ENCODE measurements at places on chromosomes 2 and 18.

GRCh38 chr2:203612246-203612645 is 77.1 kb upstream of the RAPH1 start:
- no peak for DNase-seq

DNA sequence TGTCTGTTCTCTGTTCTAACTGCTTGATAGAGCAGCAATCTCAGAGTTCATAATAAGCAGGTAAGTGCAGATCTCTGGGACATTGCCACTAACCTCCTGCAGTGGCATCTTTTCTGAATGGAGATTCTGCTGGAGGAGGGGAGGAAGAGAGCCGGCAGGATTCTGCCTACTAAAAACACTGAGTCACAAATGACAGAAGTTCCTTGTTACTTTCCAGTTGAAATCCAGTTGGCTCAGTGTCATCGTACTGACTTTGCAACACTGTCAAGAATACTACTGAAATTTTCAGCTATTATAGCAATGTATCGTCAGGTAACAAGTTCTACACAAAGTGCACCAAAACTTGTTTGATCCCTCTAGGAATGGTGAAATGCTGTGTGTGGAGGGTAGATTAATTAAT is 79.6 kb upstream of the ST6GAL2 start:
- DNase-seq, result no peak

GRCh38 chr2:12452185-12452584 is 264.6 kb upstream of the TRIB2 start:
- no peak for DNase-seq

DNA sequence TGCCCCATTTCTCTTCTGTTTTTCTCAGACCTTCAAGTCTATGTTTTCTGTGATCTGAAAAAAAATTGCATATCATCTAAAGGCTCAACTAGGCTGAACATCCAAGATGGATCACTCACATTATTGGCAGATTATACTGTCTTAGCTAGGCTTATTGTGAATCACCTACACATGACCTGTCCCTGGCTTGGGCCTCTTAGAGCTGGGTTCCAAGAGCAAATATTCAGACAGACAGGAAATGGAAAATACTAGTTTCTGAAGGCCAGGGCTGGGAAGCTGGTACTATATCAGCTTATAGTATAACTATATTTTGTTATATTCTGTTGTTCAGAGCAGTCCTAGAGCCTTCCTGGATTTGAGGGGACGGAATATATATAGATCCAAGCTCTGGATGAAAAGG is 90.3 kb downstream of the PIK3C3 start:
- no peak for DNase-seq

DNA sequence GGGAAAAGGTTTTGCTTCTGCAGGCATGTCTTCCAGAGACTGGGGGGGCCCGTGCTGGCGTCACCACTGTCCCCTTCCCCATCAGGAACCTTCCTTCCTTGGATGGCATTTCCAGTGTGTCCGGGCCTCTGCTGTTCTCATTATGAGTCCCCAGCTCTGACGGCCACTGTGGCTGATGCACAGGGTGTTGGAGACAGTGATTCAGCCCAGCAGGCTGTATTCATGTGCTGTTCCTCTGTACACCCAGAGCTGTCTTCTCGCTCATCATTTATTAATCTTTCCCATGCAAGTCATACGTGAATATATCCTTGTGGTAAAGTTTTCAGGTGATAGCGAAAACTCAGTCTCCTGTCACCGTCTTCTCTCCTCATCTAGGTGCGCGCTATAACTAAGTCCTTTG is 57.7 kb downstream of the ASAP2 start:
- DNase-seq, result no peak

- no peak for DNase-seq
Measured at GRCh38 chr2:159432610-159433009, 146.1 kb upstream of the WDSUB1 start.

DNA sequence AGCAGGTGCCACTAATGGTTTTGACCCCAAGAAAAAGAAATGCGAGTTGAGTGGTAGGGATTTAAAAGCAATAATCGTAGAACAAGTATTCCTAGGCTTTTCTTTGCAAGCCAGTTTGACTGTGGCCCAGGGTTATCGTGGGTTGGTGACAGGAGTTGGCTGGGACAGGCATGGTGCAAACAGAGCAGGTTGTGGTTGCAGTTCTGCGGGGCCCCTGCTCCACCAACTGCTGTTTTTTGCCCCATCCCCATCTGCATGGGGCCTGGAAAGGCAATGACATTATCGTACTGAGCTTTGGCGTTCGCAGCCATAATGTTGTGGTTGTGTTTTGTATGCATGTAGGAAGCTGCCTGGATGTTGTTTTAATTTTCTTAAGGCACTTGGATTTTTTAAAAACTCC is 274.0 kb downstream of the TSN start:
- DNase-seq, result no peak

GRCh38 chr2:229526951-229527350 is 187.4 kb downstream of the DNER start:
- DNase-seq, result no peak

- DNase-seq, result peak; percentile 27
Measured at GRCh38 chr2:64562148-64562784, 38.1 kb downstream of the AFTPH start.

- DNase-seq, result no peak
Measured at GRCh38 chr2:186572705-186573104, 17.2 kb upstream of the ITGAV start.

- no peak for DNase-seq
Measured at GRCh38 chr2:88838165-88838635, 146.7 kb downstream of the RPIA start.

- DNase-seq, result no peak
Measured at GRCh38 chr18:28781616-28782362, 604.9 kb upstream of the CDH2 start.

GRCh38 chr2:218397463-218397819 is 2.2 kb upstream of the CTDSP1 start:
- DNase-seq, result no peak

DNA sequence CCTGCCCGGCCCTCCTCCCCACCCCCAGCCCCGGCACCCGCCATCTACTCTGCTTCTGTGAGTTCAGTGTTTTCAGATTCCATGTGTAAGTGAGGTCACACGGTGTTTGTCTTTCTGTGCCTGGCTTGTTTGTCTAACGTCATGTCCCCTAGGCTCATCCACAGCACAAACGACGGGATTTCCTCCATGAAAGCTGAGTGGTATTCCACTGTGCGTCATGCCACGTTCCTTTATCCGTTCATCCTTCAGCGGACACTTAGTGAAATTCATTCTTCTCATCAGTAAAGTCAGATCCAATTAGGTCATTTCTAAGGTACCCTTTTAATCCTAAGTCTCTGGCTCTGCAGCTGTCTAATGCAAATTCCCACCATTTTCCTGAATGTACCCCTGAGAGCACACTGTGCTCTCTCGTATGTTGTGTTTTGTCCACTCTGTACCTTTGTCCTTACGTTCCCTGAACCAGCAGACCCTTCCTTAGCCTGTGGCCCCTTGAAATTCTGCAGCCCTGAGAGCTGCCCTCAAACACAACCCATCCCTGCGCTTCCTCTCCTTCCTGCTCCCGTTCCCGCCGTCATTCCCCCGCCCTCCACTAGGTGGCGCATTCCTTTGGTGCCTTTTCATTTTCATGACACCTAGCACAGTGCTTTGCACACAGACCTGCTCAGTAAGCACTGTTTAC is 44.1 kb downstream of the TRAPPC12 start:
- peak; percentile 30 for DNase-seq

- DNase-seq, result no peak
Measured at GRCh38 chr2:183019718-183020442, 18.4 kb downstream of the NCKAP1 start.

DNA sequence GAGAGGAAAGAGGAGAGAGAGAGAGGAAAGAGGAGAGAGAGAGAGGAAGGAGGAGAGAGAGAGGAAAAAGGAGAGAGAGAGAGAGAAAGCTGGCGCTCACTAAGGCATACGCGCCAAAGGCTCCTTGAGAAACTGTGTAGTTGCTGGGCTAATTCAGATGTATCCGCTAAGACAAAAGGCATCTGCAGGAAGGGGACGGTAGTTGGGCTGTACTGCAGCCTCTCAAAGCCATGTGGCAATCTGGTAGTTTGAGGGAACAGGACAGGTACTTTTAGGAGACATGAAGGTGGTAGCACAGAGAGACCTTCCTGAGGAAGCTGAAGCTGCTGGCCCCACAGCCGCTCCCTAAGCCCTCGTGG is 31.6 kb downstream of the THNSL2 start:
- no peak for DNase-seq

- DNase-seq, result no peak
Measured at GRCh38 chr2:22037274-22037673, 913.5 kb downstream of the TDRD15 start.

DNA sequence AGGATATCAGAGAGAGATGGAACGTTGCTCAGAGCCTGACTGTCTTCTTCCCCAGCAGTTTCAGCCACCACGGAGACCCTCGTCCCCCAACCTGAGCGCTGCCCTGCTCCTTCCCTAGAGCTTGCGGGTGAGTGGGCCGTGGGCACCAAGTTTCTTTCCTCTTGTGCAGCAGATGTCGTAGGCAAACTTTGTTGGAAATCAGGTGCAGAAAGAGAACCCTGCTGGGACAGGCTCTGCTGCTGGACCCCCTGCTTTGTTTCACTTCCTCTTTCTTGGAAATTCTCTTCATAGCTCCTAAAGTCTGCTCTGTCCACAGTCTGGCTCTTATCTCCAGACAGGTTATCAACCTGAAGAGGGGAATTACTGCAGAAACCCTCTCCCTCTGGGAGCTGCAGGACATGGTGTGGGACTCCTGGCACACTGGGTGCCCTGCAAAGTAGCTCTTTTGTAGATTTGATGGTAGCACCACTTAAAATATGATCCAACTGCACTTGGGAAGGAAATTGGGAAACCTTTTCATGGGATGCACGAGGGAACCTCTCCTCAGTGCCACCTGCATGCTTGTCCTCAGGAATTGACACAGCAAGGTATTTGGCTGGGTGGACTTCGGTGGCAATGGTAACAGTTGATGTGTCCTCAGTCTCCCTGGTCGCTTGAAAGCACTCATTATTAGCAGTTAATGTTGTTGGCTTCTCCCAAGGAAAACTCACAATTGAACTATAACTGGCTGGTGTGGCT is 92.2 kb downstream of the ALPK2 start:
- no peak for DNase-seq

DNA sequence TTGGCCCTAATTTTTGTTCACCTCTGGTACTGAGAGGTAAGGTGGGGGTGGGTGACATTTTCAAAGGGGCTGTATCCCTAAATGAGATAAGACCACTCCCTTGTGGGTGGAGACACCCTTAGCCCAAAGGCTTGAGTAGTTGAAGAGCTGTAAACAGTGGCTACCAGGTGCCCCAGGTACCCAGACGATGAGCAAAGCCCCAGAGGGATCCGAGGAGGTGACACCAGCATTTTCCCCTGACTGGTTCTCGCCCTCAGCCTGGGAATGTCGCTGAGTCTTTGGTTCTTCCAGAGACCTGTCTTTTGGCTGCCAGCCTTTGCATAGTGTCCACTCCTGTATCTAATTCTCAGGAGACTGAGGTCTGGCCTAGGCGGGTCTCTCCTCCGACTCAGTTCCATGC is 36.5 kb downstream of the RRM2 start:
- DNase-seq, result no peak

- no peak for DNase-seq
Measured at GRCh38 chr2:188146888-188147287, 144.8 kb upstream of the GULP1 start.

GRCh38 chr2:67216103-67216502 is 181.0 kb upstream of the ETAA1 start:
- DNase-seq, result no peak

GRCh38 chr2:17051538-17051937 is 385.9 kb upstream of the CYRIA start:
- DNase-seq, result no peak

GRCh38 chr2:91839904-91840868 is 3031.0 kb upstream of the TEKT4 start:
- no peak for DNase-seq

- DNase-seq, result no peak
Measured at GRCh38 chr2:73264783-73265182, 19.5 kb downstream of the FBXO41 start.

GRCh38 chr18:49609256-49610021 is 47.6 kb downstream of the LIPG start:
- DNase-seq, result no peak

- no peak for DNase-seq
Measured at GRCh38 chr18:76442413-76443171, 52.5 kb downstream of the ZNF516 start.

DNA sequence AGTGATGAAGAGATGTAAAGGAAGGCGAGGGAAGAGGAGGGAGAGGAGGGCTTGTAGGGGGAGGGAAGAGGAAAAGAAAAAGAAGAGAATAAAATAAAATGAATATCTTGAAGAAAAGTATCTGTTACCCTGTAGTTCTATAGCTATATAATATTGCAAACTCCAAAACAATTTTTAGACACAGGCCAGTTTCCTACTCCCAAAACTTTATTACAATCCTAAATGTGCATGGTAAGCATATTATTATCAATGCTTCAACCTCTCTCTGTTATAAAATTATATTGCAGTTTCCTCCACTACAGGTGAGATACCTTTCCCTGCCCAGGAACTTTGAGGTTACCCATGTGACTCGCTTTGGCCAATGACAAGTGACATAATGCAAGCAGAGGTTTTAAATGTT is 1351.6 kb upstream of the NRXN1 start:
- DNase-seq, result no peak

GRCh38 chr2:238370823-238371372 is 50.6 kb downstream of the TRAF3IP1 start:
- DNase-seq, result peak; percentile 64

DNA sequence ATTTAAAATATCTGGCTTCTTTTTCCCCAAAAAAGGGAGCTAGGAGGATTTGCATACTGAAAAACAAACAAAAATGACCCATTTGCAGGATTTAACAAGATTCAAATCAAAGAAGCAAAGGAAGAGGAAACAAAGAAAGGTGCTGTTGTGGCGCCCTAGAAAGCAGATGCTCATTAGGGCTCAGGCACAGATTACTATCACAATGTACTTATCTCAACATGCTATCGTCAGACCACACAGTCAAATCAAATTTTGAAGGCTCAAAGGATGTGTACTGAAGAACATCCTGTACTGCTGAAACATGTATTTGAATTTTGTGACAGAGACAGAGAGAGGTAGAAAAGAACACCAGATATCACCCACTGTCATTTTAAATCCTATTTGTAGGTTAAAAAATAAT is 10.9 kb downstream of the RBMS1 start:
- DNase-seq, result no peak

GRCh38 chr18:31039426-31039825 is 3.1 kb downstream of the DSC3 start:
- DNase-seq, result no peak

GRCh38 chr2:54298514-54298913 is 42.5 kb upstream of the TSPYL6 start:
- DNase-seq, result no peak

GRCh38 chr2:105114551-105114950 is 76.7 kb downstream of the MRPS9 start:
- DNase-seq, result peak; percentile 48

- peak; percentile 6 for DNase-seq
Measured at GRCh38 chr2:222535477-222535876, 111.1 kb downstream of the SGPP2 start.

Measured in NCI-H2081 (cell line).